AG04450 (cell line): ENCODE measurements at places on chromosomes 5 and 9. TPM values are rescaled to one million over a fixed set of nuclear protein-coding genes. Genes with fewer than 3 reads are reported as not detected.

GRCh38 chr5:130282049-130282448 is 377.8 kb downstream of the CHSY3 start:
- no peak for DNase-seq

DNA sequence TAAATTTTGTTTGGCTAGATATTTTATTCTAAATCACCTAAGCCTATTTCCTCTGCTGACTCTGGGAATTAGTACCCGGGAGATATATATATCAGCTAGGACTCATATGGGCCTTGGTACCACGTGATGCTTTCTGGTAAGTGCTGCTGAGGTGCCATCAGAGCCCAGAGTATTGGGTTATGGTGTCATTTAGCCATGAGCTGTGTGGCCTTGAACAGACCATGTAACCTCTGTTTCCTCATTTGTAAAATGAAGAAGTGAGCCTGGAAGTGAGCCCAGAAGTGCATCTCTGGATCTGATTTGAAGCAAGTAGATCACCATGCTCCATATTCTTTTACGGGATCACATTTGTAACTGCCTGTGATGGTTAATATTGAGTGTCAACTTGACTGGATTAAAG is 126.1 kb downstream of the GPBP1 start:
- DNase-seq = no peak

- no peak for DNase-seq
Observed at GRCh38 chr5:17769277-17769676, 135.0 kb downstream of the TAF11L14 start.

The MAMDC2 gene
- 8.9 and 10.4 TPM in 2 replicates for polyA plus RNA-seq

The TAF11L12 gene
- not detected in 2 replicates for polyA plus RNA-seq

The PLEKHG4B gene
- 0.24 and 0.37 TPM in 2 replicates for polyA plus RNA-seq
